ENCODE measurements at places on chromosomes 7 and 10. TPM values are rescaled to one million over a fixed set of nuclear protein-coding genes. Genes with fewer than 3 reads are reported as not detected.

Gene ITPRIP
- 29.3 TPM for total RNA-seq

Gene VSIR
- 25.1 TPM for total RNA-seq

Gene ACBD7
- 0.85 TPM for total RNA-seq

Gene AKR1C1
- total RNA-seq, result 74.0 TPM

Gene FAM237B
- not detected for total RNA-seq

Gene BLNK
- not detected for total RNA-seq

Gene CYP26C1
- total RNA-seq, result 1.9 TPM

Gene GIMAP8
- 157 TPM for total RNA-seq

Gene FFAR4
- total RNA-seq, result not detected

Gene LRRC4
- total RNA-seq, result 1.0 TPM

Gene CCDC172
- not detected for total RNA-seq

Gene NYAP1
- 5.4 TPM for total RNA-seq

Gene GPC2
- total RNA-seq, result 4.4 TPM

Gene FAM25A
- total RNA-seq, result not detected

Gene APBB1IP
- total RNA-seq, result 0.17 TPM

Gene MRC1
- 156 TPM for total RNA-seq

Gene MEST
- 3.1 TPM for total RNA-seq

Gene GIMAP6
- 262 TPM for total RNA-seq

Gene CFAP70
- 0.34 TPM for total RNA-seq

Gene AMPH
- not detected for total RNA-seq

Gene GNAI1
- total RNA-seq, result 36.2 TPM

Gene NPTX2
- 18.5 TPM for total RNA-seq

Gene SYT15B
- 0.51 TPM for total RNA-seq

Gene EEPD1
- 5.1 TPM for total RNA-seq

Gene CACNB2
- total RNA-seq, result not detected

Gene TMEM225B
- total RNA-seq, result 0.09 TPM

Gene PRR15
- 0.17 TPM for total RNA-seq

Gene TYSND1
- 6.8 TPM for total RNA-seq

Gene CALHM3
- not detected for total RNA-seq

Gene SH2B2
- 4.4 TPM for total RNA-seq

Gene SMKR1
- total RNA-seq, result 0.09 TPM

Gene ITPRID1
- not detected for total RNA-seq

Gene NT5C3A
- 32.9 TPM for total RNA-seq

Gene HOXA13
- total RNA-seq, result under 0.01 TPM

Gene POLR2J2
- 5.4 TPM for total RNA-seq

Gene ERVW-1
- not detected for total RNA-seq

Gene NUP205
- total RNA-seq, result 74.1 TPM

Gene CLDN3
- total RNA-seq, result 1.4 TPM

Gene PPP1R3A
- total RNA-seq, result not detected

Gene GRM3
- not detected for total RNA-seq

Gene SUPV3L1
- total RNA-seq, result 18.4 TPM

Gene ARHGAP21
- 92.2 TPM for total RNA-seq

Gene DEPP1
- total RNA-seq, result 174 TPM

Gene CLRN3
- total RNA-seq, result 0.19 TPM

Gene DPP6
- not detected for total RNA-seq

Data from dermis blood vessel endothelial cell (primary cell).